ENCODE measurements at places on chromosomes 2 and 18.

GRCh38 chr18:80140455-80140985 lies 31.5 kb downstream of the ADNP2 start:
- no peak for DNase-seq

GRCh38 chr2:190853531-190854383 lies 26.9 kb upstream of the GLS start:
- DNase-seq, result no peak

DNA sequence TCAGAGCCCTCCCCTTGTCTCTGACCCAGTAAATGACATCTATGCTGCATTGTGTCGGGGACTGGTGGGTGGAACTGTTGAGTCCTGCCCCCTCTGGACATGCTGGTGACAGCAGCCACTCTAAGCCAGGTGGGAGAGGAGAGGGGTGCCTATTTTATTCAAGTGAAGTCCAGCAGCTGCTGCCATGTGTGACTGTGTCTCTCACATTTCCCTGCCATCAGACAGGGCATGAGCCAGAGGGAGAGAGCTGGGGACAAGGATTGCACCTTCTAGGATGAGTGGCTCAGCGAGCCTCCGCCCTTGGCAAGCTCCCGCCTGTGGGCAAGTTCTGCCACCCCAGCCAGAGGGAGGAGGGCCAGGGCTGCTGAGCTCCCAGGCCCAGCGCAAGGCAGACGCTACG lies 13.7 kb downstream of the NGEF start:
- DNase-seq, result no peak

DNA sequence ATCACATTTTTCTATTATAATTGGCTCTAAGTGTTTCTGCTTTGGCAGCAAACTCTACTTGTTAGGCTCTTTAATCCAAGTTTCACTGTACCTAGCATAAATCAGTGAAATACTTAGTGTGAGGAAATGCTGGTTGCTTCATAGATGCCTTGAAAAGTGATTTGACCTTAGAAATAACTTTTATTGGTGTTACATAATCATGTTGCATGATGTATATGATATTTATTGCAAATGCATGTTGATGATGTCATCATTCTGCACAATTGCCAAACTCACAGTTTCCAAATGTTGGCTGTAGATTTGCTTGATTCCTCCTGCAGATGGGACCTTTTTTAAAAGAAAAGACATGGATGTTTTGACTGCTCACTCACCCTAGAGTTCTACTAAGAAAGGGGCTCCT lies 137.6 kb upstream of the BCL2L11 start:
- no peak for DNase-seq

GRCh38 chr2:231467016-231467545 lies 2.8 kb upstream of the NCL start:
- no peak for DNase-seq
